ENCODE measurements at places on chromosomes 11 and 22.

DNA sequence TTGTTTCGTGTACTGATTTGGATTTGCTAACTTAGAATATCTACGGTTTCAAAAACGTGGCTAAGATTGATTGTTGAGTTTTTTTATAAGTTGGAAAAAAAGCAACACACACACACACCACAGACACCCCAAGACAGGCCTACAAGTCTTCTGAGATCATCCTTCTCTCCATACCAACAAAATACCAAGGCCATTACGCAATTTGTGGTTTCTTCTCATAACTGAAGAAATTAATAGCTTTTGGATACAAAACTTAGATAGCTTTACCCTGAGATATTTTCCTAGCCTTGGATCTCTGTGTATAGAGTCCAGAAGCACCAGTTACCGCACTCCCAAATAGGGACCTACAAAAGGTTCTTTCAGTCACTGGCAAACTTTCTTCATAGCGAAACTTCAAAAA, 113.6 kb downstream of the SIK3 start:
- ATAC-seq: peak; percentile 73

- no peak for ATAC-seq
Observed at GRCh38 chr11:85663080-85663752, 1.7 kb downstream of the CREBZF start.

- no peak for ATAC-seq
Observed at GRCh38 chr11:133832096-133832990, 13.0 kb downstream of the SPATA19 start.

- ATAC-seq: no peak
Observed at GRCh38 chr11:36458129-36458915, 51.8 kb downstream of the TRAF6 start.

- peak; percentile 30 for ATAC-seq
Observed at GRCh38 chr22:20131859-20132685, 468 bp downstream of the ZDHHC8 start.

DNA sequence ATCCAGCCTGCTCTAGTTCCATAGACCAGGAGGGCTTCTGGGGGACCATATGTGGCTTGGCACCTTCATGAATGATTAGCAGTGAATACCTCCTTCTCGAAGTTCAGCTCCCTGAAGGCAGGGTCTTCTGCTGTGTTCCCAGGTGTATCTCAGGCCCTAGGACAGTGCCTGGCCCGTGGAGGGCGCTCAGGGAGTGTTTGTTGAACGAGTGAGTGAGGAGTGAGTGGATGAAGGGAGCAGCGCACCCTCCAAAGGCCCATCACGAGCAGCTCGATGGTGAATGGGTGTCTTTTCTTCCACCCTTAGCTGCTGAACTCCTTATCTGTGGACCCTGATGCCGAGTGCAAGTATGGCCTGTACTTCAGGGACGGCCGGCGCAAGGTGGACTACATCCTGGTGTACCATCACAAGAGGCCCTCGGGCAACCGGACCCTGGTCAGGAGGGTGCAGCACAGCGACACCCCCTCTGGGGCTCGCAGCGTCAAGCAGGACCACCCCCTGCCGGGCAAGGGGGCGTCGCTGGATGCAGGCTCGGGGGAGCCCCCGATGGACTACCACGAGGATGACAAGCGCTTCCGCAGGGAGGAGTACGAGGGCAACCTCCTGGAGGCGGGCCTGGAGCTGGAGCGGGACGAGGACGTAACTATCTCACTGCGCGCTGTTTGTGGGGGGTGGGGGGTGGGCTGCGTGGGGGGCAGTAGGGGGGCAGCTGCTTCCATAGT, 9.5 kb downstream of the ANO1 start:
- ATAC-seq: no peak

- ATAC-seq: no peak
Observed at GRCh38 chr11:129640671-129641070, 175.0 kb upstream of the TMEM45B start.

GRCh38 chr11:122192634-122193255, 76.7 kb upstream of the BLID start:
- peak; percentile 19 for ATAC-seq
